Mesothelial cell of epicardium (in vitro differentiated cells): ENCODE measurements at places on chromosomes 2 and 18. TPM values are rescaled to one million over a fixed set of nuclear protein-coding genes. Genes with fewer than 3 reads are reported as not detected.

EHD3 gene
- total RNA-seq, result 12.7 to 13.2 TPM (median 12.9 TPM) in 3 replicates

DNA sequence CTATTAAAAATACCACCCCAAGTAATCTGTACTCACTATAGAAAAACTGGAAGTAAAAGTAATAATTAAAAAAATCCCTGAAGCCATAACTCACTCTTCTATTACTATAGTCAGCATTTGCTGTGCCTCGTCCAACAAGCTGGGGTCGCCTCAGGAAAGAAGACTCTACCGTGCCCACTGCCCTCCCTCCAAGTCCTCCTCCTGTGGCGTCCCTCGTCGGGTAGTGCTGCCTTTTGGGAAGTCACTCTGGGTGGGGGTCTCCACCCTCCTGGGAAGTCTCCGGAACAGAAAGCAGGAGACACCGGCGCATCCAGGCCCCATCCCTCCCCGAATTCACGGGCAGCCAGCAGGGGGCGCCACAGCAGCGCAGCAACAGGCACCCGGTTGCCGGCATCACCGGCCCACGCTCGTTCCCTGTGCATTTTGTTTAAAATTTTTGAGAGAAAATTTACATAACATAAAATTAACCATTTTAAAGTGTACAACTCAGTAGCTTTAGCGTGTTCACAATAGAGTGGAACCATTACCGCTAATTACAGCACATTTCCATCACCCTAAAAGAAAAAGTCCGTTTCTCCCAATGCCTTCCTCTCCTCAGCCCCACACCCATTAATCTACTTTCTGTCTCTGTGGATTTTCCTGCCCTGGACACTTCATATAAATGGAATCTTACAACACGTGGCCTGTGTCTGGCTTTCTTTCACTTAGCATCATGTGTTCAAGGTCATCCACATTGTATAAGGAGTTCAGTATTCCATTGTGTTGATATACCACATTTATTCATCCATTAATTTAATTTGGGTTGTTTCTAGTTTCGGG lies 62.2 kb downstream of the ADNP2 start:
- peak; percentile 78 for DNase-seq

DNA sequence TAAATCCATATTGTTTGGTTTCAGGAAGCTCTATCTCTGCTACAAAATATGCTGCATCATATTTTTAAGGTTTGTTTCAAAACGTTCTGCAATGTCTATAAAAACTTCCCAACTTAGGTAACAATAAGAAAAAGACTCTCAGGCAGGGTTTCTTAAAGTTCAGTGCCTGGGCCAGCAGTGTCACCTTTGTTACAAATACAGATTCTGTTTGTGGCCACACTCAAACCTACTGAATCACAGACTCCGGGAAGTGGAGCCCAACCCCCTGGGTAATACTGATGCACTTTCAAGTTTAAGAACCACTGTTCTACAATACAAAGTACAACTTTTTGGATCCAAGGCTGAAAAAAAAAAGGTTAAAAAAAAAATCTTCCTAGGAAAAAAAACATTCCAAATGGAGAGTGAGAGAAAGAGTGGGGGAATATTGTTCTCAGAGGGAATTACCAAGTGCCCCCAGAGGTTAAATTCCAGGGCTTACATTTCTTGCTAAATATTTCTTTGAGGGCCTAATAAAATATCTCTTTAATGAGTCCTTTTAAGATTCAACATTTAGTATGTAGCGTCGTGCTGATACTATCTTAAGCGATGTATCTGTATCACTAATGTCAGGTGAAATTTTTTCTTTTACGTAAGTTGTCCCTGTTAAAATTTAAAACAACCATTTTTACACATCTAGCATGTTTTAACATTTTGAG lies 476.7 kb downstream of the TXNL1 start:
- DNase-seq, result no peak

GRCh38 chr2:201413143-201413542 lies 38.1 kb downstream of the TRAK2 start:
- DNase-seq, result no peak

DNA sequence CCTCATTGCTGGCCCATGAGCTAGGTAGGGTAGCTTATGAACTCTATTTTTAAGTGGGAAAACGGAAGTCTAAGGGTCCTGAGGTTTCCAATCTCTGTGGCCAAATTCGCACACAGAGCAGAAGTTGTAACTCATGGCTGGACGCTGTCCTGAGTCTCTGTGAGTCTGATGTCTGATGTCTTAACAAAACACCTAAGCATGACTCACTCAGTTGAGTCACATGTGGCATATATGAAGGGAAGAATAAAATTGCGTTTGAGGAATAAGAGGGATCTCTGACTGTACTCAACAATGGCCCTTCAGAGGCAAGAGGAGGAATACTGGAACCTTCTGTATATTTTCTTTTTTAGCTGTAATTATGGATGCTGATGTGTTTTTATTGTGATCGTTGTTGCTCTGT lies 569.7 kb downstream of the RIT2 start:
- no peak for DNase-seq

DNA sequence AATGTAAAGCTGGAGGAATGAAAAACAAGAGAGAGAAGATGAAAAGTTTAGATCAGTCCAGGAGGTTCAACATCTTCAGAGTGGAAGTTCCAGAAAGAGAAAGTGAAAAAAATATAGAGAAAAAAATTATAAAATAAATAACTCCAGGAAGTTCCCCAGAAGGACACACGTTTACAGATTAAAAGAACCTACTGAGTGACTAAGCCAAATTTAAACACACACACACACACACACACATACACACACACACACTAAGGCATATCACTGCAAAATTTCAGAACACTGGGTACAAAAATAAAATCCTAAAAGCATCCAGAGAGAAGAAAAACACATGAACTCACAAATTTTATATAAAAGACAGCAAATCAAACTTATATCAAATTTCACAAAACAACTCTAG lies 85.9 kb upstream of the PMAIP1 start:
- no peak for DNase-seq

DNA sequence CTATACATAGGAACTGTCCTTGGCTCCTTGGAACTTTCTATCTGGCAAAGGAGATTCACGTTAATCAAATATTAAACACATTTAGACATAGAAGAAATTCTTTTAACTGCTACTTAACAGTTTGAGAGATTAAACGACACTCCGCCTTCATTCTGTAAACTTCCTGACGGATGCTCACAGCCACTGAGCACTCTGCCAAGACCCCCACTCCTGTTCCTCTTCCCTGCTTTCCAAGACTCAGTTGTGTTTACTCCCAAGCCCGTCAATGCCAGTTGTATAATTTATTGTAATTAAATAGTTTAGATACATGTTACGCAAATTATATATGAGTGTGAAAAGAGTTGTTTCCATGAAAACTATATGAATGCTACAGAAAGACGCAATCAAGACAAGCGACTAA lies 321.4 kb upstream of the EPHA4 start:
- DNase-seq, result no peak

HOXD13 gene
- 0.49 to 0.63 TPM (median 0.56 TPM) in 3 replicates for total RNA-seq

- no peak for DNase-seq
These were observed 247.6 kb downstream of the RPRM start for GRCh38 chr2:153230977-153231376.

SKOR2 gene
- not detected in 3 replicates for total RNA-seq

FAP gene
- 47.1 to 59.6 TPM (median 50.5 TPM) in 3 replicates for total RNA-seq

DNA sequence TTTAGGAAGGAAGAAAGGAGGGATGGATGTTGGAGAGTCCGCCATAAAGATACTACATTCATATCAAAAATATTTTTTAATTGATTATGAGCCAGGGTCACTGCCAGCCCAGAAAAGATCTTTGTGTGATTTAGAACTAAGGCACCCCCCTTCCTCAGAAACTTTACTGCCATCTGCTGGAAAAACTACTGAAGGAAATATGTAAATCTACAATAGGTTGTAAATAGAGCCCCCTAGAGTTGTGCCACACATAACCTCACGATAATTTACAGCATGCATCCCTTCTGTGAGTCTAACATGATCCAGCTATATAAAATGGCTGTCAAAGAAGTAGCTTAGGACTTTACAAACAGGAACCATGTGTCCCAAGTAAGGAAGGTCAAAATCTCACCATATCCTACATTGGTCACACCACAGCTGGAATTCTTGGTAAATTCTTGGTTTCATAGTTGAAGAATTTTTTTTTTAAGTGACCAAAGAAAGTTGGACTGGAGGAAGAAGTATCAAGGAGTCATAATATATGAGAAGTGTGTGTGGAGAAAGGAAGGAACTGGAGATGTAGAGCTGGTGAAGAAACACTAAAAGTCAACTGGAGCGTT lies 152.5 kb downstream of the CYP26B1 start:
- DNase-seq, result no peak
